ENCODE measurements at places on chromosomes 7 and 10.

GRCh38 chr7:47470567-47471357 lies 111.1 kb downstream of the TNS3 start:
- no peak for DNase-seq

GRCh38 chr7:91228927-91229558 lies 35.2 kb upstream of the FZD1 start:
- DNase-seq, result no peak

- DNase-seq, result no peak
Observed at GRCh38 chr7:2118630-2119190, 114.0 kb downstream of the MAD1L1 start.

GRCh38 chr10:101224060-101224909 lies 5.0 kb downstream of the LBX1 start:
- no peak for DNase-seq

DNA sequence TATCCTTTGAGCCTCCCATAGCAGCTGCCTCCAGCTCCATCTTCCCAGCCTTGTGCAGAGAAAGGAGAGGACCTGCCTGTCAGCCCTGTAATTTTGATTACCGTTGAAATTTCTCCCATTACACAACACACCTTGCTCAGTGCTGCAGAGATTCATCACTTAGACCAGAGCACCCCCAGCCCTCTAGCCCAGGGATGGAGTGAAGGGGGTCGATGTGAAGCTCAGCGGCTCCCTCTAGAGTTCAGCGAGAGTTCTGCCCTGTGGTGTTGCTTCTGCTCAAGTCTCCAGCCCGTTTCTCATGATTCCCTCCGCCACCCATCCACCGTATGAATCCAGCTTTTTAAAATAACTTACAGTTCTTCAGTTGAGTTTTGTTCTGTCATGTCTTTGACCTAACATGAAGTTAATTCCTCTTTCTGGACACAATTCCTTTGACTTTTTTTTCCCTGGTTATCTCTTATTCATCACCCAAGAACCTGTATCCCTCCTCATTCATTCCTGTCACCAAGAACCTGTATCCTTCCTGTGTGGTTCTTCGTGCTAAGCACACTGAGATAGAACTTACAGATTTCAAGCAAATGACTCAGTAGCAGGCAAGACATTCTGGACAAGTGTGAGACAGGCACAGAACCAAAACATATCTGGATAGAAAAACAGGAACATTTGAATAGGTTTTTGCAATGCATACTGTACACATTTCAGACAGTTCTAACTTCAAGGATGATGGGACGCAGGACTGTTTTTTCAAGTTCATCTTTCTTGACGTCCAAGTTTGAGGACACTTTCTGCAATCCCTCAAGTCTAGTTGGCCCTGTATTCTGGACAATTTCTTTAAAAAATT lies 35.0 kb upstream of the ZNF32 start:
- DNase-seq, result no peak

- no peak for DNase-seq
Observed at GRCh38 chr7:125122173-125122572, 192.5 kb upstream of the POT1 start.

- DNase-seq, result no peak
Observed at GRCh38 chr10:118835682-118836326, 81.0 kb upstream of the CACUL1 start.

GRCh38 chr10:5466451-5467206 lies 32.7 kb downstream of the CALML5 start:
- no peak for DNase-seq

- DNase-seq, result no peak
Observed at GRCh38 chr10:10914144-10914543, 103.5 kb upstream of the CELF2 start.
